ENCODE measurements at places on chromosomes 12 and 14.

GRCh38 chr14:97273540-97273939 is 476.4 kb downstream of the VRK1 start:
- no peak for DNase-seq

DNA sequence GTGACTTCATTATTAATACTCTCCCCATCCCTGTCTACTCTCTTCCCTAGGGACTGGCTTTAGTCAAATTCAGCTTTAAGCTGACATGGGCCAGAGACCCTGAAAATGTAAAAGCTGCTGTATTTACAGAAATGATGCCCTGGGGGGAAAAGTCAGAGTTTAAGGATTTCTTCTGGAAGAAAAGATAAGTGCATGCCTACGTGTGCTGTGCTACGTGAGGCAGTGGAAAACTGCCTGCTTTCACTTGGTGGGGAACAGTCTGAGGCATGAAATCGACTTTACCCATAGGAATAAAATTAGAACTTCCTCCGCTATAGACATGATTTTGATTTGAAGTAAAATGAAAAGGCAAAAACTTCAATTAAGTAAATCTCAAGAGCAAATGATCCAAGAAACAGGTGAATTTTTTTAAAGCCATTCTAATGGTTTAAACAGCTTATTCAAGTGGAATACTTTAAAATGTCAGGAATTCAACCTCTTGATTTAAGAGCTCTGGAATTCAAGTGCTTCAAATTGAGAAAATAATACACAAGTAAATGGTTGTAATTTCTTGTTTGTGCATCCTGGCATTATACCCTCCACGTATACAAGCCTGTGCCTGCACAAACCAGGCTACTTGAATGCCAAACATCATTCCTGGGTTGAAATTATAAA is 168.5 kb downstream of the FOXN3 start:
- DNase-seq, result no peak

DNA sequence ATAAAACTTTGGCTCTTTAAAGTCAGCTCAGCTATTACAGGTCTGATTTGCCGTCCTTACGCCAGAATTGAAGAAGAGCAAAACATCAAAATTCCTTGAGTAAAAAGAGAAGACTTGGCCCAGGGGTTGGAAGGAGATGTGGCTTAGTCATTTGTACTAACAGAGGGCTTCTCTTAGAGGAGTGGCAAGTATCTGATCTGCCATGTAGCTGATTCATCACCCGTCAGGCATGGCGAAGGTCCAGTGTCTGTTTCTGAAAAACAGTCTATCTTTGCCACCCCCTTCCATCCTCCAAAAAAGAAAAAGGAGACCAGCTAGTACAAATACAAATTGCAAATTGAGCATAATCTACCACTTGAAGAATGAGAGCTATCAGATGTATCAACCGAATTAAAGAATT is 91.9 kb downstream of the RAD52 start:
- DNase-seq, result no peak

DNA sequence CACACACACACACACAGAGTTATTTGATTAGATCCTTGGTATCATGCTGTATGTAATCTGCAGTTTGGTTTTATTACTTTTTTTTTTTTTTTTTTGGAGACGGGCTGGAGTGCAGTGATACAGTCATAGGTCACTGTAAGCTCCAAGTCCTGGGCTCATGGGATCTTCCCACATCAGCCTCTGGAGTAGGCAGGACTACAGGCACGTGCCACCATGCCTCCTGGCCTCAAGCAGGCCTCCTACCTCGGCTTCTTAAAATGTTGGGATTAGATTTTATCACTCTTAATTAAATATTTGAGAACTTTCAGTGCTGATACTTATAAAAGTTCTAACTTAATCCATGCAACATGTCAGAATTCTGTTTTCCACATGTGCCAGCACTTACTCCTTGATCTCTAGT is 31.3 kb upstream of the PSEN1 start:
- no peak for DNase-seq

- DNase-seq, result no peak
Observed at GRCh38 chr14:92980866-92981265, 57.9 kb downstream of the CHGA start.

DNA sequence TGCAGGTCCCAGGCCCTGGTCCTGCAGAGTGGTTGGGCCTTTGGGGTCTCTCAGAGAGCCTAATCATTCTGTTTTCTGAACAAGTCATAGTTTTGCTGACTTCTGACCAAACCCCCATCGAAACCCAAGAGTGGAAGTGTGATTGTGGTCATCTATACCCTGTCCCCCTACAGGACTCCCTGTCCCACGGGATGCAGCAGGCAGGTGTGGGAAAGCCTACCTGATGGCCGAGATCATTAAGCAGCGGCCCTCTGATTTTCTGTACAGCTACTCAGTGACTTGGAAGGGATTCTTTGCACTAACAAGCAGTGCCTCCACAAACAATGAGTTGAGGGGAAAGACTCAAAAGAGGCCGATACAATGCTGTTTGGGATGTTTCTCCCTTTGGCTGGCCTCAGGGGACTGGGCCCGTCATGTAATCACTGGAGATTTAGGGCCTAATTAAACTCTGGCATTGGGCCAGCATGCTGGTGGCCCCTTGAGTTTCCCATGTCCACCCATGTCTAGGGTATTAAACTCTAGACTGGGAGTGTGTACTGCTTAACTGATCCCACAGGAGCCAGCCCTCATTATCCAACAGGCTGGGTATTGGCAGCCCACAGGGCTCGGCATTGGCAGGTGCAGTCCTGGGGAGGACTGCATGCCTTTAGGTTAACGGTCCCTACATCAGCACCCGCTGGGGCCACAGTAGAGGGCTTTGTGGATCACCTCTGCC is 192.8 kb downstream of the ZFP36L1 start:
- DNase-seq, result no peak

DNA sequence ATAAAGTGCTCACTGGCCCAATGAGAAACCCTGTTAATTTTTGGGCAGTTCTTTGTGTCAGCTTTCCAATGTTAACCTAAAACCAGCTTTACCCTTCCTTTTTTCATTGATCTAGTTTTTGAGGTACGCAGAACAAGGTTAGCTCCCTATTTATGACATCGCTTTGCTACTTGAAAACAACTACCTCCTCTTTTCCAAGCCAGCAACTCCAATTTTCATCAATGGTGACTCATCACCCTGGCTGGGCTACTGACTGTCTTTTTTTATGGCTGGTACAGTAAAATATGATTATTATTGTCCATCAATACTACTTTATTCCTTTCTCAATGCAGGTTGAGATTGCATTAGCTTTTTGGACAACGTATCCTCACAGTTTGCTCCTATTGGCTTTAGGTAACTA is 22.5 kb upstream of the AKAP6 start:
- no peak for DNase-seq

GRCh38 chr14:101347893-101348777 is 213.2 kb upstream of the DIO3 start:
- no peak for DNase-seq

DNA sequence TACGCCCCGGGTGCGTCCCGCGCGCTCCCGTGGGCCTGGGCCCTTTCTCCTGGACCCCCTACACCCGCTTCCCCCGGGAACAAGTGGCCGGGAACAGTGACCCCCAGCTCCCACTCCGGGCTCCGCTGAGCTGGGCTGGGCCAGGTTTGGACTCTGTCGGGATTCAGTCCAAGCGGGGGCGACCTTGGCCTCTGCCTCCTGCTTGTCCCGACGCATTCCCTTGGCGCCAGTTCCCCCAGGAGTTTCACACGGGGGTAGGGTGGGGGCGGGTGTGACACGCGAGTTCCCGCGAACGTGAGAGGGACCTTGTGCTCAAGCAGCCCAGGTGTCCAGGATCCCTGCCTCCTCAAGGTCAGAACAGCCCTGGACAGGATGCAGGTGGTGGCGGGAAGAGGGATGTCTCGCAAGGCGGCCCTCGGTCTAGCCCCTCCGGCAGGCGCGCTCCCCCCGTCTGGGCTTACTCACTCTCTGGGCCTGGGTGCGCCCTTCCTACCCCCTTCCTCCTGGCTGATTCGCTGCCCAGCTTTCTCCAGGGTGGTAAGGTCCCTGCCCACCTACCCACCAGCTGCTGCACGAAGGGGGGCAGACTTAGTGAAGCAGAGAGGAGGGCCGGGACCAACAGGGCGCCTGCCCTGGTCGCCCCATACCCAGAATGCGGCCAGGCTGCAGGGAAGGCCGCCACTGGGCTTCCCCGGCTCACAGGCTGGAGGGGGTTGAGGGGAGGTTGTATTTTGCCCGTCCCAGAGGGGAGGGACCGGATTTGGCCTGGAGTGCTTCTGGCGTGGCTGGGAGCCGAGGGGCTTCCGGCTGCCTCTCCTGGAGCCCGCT is 862 bp downstream of the CRIP2 start:
- DNase-seq, result no peak

DNA sequence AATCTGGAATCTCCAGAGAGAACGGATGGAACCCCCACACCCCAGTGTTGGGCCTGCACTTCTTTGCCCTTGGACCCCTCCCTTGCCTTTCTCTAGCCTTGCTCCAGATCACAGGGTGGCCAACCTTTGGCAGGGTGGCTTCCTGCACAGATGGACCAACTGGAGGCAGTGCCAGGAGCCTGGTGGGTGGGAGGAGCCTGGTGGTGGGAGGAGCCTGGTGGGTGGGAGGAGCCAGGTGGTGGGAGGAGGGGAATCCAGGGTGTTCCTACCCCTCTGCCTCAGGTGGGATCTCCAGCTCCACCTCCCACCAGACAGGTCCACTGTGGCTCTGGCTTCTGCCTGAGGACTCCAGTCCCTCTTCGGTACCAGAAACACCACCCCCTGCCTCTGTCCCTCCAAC is 15.0 kb upstream of the ORAI1 start:
- DNase-seq, result no peak

DNA sequence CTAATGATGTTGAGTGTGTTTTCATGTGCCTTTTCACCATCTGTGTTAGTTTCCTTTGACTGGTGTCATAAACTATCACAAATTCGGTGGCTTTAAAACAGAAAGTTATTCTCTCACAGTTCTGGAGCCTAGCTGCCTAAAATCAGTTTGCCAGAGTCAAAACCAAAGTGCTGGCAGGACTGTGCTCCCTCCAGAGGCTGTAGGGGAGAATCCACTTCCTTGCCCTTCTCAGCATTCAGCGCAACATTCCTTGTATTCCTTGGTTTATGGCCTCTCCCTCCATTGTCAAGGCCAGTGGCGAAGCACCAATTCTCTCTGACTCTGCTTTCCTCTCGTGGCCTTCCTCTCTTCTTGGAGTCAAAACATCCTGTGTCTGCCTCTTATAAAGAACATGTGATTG is 174.2 kb upstream of the PDE3A start:
- DNase-seq, result no peak

GRCh38 chr12:124024776-124025175 is 51.8 kb downstream of the ZNF664 start:
- no peak for DNase-seq

DNA sequence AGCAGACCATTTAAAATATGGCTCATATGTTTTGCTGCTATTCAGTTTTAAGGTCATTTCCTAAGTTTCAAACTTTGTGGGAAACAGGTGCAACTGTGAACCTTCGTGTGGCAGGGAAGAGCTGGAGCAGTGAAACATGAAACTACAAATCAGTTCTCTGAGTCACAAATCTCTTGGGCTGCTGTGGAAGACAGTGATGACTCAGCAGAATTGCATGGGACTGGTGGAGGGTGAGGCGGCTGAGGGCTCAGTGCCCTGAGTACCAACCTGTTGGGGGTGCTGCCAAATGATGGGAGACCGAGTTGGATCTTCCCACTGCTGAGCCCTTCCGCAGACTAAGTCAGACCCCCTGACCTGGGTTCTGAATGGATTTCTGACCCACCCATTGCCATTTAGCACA is 8.4 kb upstream of the CALM1 start:
- DNase-seq, result no peak

Data from CD8-positive, alpha-beta T cell (primary cell).